ENCODE measurements at places on chromosomes 3 and 15.

DNA sequence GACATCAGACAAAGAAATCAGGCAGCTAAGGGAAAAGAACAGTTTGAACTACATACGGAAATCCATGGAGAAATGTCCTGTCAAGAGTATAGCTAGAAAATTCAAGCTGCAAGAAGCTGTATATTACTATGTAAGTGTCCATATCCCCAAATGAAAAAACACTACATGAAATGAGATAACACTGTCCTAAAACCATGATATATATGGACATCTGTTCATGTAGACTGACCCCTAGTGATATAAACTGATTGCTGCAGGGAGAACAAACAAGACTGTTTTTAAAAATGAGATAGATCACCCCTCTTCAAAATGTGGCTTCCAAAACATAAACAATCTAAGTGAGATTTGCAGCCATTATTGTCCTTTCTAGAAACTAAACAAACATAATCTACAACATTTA is 985.6 kb downstream of the EPHA3 start:
- no peak for DNase-seq

DNA sequence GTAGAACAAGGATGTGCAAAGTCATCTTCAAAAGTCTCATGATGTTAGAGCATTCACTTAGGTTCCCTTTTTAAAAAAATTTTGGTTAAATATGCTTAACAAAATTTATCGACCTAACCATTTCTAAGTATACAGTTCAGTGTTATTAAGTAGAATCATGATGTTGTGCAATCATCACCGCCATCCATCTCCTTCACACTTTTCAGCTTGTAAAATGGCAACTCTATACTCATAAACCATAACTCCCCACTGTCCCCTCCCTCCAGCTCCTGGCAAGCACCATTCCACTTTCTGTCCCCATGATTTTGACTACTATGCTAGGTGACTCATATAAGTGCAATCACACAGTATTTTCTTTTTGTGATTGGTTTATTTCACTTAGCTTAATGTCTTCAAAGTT is 895.0 kb downstream of the TBL1XR1 start:
- DNase-seq, result no peak

DNA sequence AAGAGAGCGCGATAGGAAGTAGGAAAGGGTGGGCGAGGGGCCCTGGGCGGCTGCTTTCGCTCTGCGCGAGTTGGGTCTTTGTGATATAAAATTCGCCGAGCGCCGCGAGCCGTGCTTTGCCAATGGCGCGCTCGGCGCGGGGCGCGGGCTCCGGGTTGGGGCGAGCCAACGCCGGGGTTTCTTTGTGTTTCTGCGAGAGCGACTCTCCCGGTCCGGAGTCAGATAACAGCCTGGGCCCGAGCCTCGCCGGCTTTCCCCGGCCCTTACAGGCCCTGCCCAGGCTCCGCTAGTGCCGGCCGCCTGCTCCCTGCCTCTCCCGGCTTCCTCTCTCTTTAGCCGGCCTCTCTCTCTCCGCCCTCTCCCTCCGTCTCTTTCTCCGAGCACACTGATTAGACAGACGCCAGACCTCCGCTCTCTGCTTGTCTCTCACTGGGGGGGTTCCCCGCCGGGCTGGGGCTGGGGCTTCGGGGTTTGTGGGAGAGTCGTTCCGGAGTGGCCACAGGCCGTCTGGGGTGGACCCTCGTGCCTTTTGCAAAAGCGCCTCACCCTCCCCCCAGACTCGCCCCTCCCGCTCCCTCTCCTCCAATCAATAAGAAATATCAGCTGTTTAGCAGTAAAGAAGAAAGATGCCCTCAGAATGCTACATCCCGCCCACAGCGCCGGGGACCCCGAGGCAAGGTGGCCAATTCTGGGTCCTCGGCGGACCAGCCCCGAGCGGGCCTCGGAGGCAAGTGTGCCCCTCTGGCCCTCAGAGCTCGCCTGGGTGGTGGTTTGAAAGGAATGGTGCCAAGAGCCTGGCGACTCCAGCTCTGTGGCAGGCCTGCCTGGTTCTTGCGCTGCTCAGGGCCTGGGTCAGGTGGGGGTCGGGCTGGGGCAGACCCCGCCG is 2.9 kb downstream of the NR2F2 start:
- no peak for DNase-seq

GRCh38 chr3:149472030-149472797 is 2.3 kb upstream of the TM4SF4 start:
- no peak for DNase-seq

DNA sequence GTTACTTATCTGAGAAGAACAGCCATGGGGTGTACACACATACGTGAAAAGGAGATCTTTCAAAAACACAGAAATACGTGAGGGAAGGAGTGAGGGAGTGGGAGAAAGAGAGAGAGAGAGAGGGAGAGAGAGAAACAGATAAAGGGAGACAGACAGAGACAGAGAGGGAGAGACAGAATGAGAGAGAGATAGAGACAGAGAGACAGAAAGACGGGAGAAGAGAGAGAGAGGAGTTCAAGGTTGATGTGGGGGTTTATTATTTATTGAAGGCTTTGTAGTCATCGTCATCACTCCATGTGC is 64.0 kb downstream of the CHST2 start:
- no peak for DNase-seq

DNA sequence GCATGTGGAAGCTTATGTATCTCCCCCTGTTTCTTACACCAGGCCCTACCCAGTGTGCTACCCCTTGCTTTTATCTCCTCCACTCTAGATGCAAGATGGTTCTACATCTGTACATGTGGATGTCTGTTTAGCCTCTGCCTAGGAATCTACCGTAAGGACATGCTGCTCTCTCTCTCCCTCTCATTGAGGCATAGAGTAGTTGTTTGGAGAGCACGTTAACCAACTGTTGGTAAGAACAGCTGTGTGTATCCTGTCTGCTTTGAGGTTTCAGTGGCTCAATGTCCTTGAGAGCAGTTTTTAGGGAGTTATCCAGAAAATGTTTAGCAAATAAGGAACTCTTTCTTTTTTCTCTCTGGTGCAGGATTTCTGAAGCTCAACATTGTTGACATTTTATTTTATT is 152.8 kb downstream of the DNAJB8 start:
- no peak for DNase-seq

DNA sequence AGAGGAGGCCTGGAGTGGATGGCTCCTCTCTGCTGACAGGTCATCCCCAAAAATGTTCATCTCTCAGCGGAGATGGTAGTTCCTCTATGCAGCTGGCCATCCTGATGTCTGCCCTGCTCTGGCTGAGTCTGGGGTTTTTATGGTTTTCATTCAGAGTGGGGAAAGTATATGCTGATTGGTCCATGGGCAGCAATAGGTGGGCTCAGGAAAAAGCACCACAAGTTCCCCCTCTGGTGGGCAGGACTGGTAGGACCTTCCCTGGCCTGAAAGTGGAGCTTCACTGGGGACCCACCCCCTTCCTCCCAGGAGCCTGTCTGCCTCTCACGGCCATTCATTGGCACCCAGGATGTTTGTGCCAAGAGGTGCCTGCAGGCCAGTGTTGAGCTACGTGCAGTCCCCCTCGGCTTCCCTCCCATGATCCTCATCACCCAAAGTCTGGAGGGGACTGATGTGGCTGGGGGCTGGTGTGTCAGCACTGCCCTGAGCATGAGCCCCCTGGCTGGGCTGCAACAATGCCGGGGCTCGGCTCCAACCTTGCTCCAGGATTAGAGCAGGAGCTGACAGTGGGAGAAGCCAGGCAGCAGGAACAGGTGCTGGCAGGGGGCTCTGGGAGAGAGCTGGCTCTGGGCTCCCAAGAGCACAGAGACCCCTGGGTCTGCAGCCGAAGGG is 13.1 kb upstream of the BLOC1S6 start:
- no peak for DNase-seq

DNA sequence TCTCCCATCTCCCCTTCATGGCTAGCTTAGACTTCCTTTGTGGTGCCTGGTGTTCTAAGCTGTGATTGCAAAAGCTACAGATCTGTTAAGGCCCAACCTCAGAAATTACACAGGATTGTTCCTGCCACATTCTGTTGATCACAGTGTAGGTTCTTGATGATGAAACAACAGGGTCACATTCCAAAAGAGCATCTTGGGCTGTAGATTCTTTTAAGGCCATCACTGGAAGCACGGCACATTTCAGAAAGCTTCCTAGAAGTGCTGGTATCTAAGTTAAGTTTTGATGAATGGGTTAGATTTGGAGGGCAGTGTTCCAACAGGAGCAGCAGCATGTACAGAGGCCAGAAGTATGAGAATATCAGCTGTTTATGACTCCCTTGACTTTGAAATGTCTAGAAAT is 107.5 kb upstream of the SKOR1 start:
- DNase-seq, result no peak

- no peak for DNase-seq
Measured at GRCh38 chr3:139201446-139202225, 142.2 kb upstream of the MRPS22 start.

- DNase-seq, result no peak
Measured at GRCh38 chr3:175312791-175313190, 453.7 kb downstream of the NAALADL2 start.
